ENCODE measurements at places on chromosomes 12 and 14.

GRCh38 chr14:61281186-61281947 is at the start of gene TMEM30B:
TSS of gene TMEM30B (minus strand) at chr14:61281338. CDS start at chr14:61281147, 191 bp downstream.
- no peak for DNase-seq

GRCh38 chr12:112270673-112271072 is 111.6 kb downstream of the HECTD4 start:
- no peak for DNase-seq

GRCh38 chr14:53517270-53517960 is 364.3 kb upstream of the DDHD1 start:
- DNase-seq = no peak

- DNase-seq = peak; percentile 39
These were observed 55.4 kb downstream of the SAMD4A start for GRCh38 chr14:54622192-54622958.

- no peak for DNase-seq
These were observed 4.3 kb downstream of the DEGS2 start for GRCh38 chr14:100155049-100155621.

DNA sequence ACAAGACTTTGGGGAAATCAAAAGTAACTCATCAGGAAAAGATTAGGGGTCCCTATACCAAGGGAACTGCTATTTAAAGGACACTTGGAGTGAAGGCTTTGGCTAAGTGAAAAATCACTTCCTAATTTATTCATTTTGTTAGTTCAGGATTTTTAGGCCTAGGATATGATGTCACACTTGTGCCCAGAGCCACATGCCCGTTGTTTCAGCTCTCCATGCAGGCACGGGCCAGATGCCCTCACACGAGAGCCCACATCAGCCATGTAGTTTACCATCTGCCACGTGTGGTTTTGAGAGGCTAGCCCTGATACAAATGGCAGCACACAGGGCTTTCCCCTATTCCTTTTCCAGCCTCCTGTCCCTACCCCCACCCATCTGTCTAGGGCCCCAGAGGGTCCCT is 11.9 kb upstream of the LRP1-AS start:
- no peak for DNase-seq

DNA sequence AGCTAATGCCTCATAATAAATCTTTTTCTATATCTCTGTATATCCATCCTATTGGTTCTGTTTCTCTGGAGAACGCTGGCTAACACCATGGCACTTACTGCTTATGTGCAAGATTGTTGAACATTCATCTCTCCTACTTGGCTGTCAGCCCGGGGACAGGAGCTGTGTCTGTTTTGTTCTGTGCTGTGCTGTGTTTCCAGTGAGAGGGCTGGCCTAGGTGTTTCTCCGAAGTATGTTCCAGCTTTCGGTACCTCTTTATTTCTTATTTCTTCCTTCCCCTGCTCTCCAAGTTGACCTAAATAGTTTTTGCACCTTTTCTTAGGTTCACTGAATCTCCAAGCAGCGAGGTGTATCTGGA is 18.8 kb upstream of the NR4A1 start:
- DNase-seq = no peak

DNA sequence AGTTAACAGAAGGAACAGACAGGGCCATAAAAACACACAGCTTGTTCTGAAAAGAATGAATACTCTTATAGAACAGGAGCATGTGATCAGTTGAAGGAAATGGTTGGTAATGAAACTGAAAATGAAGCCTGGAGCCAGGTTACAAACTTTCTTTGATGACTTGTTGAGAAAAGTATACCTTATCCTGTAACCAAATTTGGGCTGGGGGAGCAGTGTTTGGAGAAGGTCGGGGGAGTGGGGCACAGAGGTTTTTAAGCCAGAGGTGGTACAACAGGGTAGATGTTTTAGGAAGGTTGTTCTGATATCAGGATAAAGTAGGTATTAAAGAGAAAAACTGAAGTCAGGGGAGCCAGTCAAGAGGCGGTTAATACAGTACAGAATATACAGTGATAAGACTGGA is 8.2 kb downstream of the GOLT1B start:
- DNase-seq = no peak

DNA sequence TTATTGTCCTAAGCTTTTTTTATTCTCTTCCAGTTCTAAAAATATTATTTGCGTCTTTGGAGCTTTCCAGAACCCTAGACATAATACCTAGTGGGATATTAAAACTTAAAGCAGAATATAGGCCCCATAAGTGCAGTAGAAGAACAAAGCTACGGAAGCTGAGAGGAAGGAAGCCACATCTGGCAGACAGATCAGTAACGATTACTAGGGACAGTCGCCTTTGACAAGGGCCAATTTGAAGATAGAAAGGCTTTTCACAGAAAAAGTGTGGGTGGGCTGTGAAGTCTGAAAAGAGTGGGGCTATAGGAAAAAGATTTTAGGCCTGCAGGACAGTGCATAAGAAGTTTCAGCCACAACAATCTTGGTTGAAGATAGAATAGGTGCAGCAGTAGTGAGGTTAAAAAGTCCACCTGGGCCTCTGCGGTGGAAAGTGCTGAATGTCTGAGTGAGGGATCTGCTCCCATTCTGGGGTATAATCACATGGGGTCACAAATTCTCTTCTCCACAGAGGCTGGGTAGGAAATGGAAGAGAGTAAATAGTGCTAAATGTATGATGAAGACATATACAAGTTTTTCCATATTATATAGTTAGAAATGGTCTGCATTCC is 114.5 kb downstream of the CMAS start:
- DNase-seq = no peak

GRCh38 chr14:61335671-61336275 is 14.4 kb downstream of the PRKCH start:
- no peak for DNase-seq

- no peak for DNase-seq
These were observed 139.0 kb upstream of the PLEKHG7 start for GRCh38 chr12:92563819-92564218.

DNA sequence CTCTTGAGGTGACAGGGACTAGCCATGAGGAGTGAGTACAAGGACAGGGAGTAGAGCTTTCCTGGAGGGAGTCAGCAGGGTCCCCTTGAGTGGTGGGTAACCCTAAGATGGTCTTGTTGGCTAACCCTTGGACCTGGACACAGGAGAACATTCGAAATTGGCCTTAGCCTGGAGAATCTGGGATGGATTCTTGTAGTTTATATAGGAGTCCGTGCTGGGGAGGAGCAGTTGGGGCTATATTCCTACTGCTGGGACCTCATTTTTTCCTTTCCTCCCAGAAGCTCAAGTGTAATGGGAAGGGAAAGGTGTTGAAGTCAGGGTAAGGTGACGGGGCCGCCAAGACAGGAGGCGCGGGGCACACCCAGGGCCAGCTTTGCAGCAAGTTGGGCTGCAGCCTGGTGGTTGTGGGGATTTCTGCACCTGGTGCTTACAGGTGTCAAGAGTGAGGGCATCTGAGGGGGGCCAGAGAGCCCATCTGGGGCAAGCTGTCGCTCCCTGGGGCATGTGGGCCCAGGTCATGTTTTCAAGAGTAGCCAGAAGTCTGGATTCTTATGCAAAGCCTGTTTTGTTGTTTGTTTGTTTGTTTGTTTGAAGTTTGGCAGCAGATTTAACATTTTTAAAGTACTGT is 5.1 kb downstream of the BCL7A start:
- no peak for DNase-seq

- peak; percentile 32 for DNase-seq
These were observed 129.8 kb upstream of the KRR1 start for GRCh38 chr12:75641031-75641780.

DNA sequence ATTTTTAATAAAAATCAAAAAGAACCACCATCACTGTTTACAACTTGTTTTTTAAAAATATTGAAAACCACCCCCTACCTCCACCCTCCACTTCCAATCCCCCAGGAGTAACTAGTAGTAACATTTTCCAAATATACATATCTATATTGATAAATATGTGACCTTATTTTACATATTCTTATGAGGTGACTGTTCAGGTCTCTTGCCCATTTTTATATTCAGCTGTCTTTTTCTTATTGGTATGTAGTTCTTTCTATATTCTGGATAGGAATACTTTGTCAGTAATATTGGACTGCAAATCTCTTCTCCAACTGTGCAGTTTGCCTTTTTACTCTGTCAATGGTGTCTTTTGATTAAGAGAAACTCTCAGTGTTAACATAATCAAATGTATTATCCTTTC is 59.0 kb upstream of the EIF5 start:
- no peak for DNase-seq

DNA sequence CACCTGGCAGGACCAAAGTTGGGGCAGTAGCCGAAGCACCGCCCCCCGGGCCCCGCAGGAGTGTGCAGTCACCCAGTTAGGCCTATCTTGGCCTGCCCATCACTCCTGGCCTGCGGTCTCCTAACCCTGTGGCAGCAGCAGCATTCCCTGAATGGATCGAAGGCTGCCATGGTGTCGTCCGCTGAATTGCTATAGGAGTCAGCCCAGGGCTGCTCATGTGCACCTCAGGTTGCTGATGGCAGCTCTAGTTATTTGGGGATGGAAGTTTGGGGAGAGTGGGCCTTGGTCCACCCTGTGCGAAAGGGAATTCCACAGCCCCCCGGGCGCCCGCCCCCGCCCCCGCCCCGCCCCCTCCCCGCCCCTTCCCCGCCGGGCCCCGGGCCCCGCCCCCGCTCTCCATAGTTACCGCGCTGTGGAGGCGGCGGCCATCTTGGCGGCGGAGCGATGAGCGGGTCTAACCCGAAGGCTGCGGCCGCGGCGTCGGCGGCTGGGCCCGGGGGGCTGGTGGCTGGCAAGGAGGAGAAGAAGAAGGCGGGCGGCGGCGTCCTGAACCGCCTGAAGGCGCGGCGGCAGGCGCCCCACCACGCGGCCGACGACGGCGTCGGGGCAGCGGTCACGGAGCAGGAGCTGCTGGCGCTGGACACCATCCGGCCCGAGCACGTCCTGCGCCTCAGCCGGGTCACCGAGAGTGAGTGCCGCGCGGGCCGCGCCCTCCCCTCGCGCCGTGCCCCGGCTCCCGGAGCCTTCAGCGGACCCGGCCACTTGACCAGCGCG is at the start of gene UNC119B:
Gene UNC119B (plus strand): TSS at position 428 of the 774 bp plus-strand sequence. CDS start 17 bp downstream, at position 445.
- DNase-seq = peak; percentile 72

DNA sequence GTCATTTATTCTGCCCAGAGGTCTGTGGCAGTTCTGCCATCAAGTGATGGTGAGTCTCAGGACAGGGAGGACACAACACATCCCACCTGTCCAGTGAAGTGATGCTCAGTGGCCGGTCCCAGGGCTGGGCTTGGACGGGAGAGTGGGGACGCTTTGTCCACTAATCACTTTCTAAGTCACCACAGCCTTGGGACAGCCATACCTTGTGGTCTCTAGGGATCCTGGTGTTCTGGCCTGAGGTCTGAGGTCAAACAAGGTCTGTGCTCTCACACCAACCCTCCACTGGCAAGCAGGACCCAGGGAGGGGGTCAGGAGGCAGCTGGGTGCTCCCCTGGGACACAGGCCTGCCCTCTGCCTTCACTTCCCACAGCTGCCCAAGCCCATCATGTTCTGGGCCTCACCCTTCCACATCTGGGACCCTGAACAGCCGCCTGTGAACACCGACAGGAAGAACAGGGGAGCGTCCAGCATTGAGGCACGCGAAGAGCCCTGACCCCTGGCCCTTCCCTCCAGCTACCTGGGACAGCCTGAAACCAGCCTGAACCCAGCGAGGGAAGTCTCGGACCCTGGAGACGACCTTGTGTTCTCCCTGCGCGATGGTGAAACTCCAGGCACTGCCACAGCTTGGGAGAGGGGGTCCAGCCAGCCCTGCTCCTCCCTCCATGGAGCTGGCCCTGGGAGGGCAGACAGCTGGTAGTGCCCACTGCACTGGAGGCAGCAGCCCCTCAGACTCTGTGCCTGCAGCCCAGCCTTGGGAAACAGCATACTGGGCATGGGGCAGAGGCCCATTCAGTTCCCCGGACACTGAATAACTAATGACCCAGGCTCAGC is 19.7 kb upstream of the GPR132 start:
- no peak for DNase-seq

GRCh38 chr12:59446116-59446515 is 149.7 kb upstream of the SLC16A7 start:
- no peak for DNase-seq

GRCh38 chr12:130462558-130463274 is 125.0 kb downstream of the PIWIL1 start:
- DNase-seq = no peak

- DNase-seq = no peak
These were observed 204.1 kb downstream of the BCL11B start for GRCh38 chr14:99067927-99068326.

DNA sequence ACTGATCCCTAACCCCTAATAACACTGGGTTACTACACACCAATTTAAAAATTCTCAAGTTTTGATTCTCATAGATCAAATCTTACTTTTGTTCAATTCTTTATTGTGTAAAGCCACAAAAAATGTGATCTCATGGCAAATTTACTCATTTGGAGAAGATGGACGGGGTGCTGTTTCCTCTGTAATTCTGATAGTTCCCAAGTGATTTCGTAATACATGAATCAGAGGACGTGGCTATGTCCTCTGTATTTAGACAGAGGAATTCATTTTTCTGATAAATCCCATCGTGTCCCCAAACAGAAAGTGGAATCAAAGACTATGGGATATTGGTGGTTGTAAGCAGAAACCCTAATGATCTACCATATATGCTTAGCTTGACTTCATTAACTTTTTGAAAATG is 76.6 kb upstream of the GNG2 start:
- no peak for DNase-seq

DNA sequence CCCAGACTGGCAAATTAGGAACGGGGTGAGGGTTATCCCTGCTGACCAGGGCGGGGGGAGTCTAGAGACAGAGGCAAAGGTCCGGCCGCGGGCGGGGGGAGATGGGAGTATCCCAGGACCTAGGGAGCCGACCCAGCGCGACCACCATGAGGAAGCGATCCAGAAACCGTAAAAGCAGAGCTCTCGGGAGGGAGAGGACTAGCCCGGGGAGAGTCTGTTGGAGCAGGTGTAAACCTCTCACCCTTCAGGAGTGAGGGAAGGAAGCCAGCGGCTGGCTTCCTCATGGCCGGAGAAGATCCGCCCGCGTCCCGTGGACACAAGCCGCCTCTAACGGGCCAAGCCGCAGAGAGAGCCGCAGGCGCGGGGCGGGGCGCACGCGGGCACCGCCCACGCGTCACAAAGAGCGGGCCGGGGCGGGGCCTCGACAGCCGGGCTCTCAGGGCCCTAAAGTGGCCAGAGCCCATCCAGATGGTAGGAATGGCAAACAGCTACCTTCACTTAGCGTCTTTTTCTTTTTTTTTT is at the start of gene ACRBP:
Gene ACRBP (minus strand): TSS at position 350 of the 522 bp plus-strand sequence. CDS start 66 bp downstream, at position 284.
- peak; percentile 66 for DNase-seq

- DNase-seq = no peak
These were observed 131.2 kb upstream of the DYRK2 start for GRCh38 chr12:67517181-67517887.

GRCh38 chr14:51079489-51079888 is 15.4 kb downstream of the TRIM9 start:
- no peak for DNase-seq

- no peak for DNase-seq
These were observed 631.7 kb downstream of the VRK1 start for GRCh38 chr14:97428808-97429440.

DNA sequence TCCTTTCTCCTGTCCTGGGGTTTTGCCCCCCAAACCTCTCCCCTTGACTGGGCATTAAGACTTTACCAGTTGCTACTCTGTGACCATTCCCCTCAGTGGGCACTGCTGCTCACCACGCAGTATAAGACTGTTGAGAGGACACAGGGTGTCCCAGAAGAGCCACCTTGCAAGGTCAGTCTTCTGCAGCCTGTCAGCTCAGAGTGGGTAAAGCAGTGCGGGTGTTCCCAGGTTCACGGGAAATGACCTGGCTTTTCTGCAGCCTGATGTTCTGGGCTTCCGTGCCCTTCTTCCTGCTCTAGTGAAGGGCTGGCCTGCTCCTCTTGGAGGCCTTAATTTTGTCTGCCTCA is 34.2 kb downstream of the KCNA1 start:
- DNase-seq = no peak

All from GM18507 (cell line).